ENCODE measurements at places on chromosomes 4 and X.

DNA sequence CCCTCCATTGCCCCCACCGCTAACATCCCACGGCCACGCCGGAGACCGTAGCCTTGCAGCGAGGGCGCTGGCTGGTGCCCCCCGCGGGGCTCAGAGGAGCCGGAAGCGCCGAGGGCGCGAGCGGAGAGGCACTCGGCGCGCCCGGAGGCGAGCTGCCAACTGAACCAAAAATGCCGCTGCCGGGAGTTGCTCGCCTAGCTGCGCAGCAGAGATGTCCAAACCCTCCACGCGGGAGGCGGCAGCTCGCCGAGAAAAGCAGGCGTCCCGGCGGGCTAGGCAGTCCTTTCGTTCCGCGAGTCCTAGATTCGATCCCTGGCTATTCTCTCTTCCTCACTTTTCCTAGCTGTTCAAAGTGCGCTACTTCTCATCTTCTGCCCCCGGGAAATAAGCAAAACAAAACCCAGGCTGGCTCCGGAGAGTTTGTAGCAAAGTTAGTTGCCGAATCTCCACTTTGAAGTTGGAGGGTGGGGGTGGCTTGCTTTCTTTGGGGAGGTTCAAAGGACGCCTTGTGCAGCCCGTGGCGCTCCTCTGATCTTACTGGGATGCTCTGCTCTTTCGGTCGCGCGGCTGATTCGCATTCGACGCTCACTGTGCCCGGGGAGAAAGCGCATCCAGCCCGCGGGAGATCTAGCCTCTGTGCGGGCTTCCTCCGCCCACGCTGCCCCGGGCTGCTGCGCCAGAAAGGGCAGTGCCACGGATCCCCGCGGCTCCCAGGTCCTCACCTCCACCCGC lies 723 bp downstream of the NKX6-1 start:
- no peak for DNase-seq

DNA sequence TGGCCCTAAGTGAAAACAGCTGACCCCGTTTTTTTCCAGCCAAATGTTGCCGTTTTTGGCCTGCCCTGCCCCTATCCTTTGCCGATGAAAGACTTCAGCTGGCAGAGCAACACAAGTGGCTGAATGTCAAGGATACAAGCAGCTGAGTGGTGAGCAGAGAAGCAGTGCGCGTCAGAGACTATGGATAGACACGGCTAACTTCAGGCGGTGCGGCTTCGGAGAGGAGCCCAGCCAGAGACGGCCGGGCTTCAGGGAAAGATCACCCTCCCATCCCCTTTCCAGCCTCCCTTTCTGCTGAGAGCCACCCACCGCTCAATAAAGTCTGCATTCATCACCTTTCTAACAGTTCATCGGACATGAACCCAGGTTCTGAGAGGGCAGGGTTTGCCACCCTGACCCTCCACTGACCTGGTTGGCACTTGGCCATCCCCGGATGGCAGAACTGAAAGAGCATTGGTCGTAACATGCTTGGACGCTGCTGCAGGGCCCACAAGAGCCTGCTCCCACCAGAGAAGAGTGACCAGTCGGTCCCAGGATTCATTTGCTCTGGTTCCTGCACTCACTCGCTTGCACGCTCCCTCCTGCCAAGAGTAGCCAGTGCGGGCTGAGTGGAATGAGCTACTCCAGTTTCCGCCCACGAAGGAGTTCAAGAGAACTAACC lies 125.8 kb downstream of the PPEF1 start:
- no peak for DNase-seq

- no peak for DNase-seq
Measured at GRCh38 chrX:79182616-79183015, 38.1 kb downstream of the GPR174 start.

DNA sequence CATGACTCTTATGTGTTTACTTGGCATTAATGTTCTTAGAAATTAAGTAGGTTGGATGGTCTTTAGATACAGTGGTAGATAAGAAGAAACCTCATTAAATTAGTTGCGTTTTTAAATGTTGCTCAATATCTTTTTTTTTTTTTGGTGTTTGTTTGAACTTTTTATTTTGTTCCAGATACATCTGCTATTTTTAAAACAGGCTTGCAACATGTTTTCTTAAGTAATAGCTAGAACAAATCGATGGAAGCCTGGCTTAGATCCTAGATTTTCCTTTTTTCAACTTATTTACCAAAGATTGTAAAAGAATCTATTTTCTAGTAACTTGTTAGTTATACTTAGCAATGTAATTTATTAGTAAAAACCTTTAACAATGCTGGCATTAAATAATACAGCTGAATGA lies 9.3 kb downstream of the CNKSR2 start:
- DNase-seq, result no peak

DNA sequence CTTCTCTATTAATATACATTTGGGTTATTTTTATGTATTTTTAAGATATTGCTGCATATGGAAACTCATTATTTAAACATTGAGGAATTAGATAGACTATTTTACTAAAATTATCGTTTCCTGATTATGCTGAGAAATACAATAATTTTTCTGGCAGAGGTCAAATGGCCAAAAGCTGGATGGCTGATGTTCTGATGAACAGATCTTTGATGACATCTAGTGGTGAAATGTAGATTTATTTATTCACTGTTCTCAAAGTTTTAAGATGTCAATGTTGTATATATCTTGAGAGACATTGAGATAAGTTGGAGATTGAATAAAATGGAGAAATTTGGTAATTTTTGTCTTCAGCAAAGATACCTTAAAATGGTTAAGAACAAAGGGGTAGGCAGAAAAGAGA lies 96.2 kb downstream of the UGT8 start:
- DNase-seq, result no peak
